ENCODE measurements at places on chromosomes 12 and 14.

DNA sequence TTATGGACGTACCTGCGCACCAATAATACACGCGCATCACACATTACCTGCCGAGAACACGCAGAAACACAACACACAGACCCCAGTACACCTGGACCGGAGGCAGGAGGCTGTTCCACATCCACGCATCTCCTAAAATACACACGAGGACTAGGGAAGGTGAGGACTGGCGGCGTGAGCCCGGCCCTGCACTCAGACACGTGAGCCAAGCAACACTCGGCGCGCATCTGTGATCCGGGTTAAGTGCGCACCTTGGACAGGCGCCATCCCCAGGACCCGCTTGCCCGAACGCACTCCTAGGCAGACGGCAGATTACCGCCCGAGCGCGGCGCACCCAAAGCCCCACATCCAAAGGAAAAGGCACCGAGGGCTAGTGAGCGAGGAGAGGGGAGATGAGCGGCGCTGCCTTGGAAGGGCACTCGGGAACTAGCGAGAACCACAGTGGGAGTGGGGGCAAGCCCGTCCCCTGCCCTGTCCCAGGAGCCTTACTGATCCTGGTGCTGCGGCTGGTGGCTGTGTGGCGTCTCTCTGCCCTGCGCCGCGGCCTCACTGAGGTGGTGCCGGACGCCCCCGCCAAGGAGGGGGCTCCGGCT is 417 bp downstream of the GLS2 start:
- DNase-seq: peak; percentile 40

DNA sequence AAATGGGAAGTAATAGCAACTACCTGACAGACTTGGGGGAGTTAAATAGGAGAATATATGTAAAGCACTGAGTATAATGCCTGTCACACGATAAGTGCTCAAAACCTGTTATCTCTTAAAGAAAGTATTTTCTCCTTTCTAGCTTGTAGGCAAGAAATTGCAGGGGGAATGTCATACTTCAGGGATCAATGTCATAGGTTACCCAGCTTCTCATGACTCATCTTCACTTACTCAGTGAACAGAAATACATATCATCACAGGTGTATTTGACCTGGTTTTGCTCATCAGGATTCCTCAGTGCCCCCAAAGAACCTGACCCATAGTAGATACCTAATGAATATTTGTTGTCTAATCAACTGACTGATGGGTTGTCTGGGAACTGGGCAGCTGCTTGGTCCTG is 285.0 kb upstream of the ATP2B1 start:
- DNase-seq: no peak

- DNase-seq: peak; percentile 67
Observed at GRCh38 chr12:3097186-3097804, 20.1 kb downstream of the TSPAN9 start.

DNA sequence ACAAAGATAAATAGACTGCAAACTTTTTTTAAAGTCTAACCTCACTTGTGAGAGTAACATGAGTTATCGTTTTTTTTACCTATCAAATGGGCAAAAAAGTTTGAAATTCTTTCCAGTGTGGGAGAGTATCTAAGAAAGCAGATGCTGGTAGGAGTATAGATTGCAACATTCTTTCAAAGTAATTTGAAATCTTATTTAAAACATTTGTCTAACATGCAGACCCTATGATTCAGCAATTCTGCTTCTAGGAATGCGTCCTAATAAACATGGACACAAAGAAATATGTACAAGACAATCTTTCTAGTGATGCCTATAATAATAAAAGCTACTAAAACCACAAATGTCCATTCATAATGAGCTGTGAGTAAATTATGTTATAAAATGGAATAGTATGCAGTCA is 110.4 kb upstream of the TMCC3 start:
- no peak for DNase-seq

DNA sequence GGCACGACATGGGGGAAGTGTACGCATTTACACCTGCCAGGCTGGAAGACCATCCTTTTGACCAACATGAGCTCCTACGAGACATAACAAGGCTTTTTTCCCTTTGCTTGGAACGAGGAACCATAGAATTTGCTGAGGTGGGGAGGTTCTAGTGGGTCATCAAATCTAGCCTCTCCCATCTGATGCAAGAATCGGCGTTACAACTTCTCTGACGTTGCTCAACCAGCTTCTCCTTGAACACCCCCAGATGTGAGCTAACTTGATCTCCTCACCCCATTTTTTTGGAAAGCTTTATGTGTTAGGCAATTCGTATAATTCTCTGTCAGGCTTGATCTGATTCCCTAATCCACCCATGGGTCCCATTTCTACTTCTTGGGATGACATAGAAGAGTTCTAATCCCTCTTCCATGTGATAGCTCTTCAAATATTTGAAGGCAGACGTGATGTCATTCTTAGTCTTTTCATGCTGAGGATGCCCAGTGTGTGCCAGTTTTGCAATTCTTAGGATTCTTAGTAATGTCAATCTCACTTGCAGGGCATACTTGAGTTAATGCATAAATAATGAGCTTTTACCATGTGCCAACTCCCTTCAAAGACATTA is 163.6 kb upstream of the PARP11 start:
- DNase-seq: no peak

GRCh38 chr12:25970916-25971653 is 12.6 kb downstream of the RASSF8 start:
- DNase-seq: peak; percentile 73

DNA sequence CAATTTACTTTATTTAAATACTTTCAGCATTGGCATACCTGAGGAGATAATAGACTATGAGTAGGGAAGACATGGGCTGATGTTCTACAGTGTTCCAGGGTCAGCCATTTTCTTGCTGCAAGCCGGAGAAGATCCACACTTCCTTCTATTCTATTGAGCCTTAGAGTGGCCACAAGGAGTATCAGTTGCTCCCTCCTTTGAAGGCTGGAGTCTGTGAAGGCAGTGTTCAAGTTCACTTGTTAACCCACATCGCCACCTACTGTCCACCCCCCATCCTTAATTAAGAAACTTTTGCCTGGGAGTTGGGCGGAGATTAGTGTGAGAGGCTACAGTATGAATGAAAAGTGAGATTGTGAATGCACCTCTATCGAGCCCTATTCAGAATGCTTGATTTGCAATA is 666.6 kb downstream of the NRXN3 start:
- peak; percentile 17 for DNase-seq

DNA sequence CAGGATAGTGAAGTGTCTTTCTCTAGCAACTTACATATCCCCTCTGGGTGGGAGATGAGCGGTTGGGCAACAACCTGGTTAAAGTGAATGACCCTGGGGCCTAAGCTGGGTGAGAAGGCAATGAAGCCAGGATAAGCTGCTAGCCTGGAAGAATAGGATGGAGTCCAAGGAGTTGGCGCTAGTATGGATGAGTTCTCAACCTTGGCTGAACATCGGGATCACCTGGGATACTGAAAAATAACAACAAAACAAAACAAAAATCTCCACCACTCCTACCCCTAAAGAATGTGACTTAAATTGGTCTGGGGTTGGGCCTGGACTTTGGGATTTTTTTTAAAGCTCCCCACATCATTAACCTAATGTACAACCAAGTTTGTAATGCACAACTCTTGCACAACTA is 4.8 kb upstream of the RPS6KA5 start:
- DNase-seq: peak; percentile 49

- no peak for DNase-seq
Observed at GRCh38 chr12:98691351-98691750, 46.3 kb downstream of the APAF1 start.

- peak; percentile 86 for DNase-seq
Observed at GRCh38 chr14:75399843-75400775, 27.7 kb upstream of the JDP2 start.

- peak; percentile 44 for DNase-seq
Observed at GRCh38 chr14:59507063-59507751, 22.9 kb downstream of the JKAMP start.

- DNase-seq: peak; percentile 56
Observed at GRCh38 chr12:130818635-130819576, 20.1 kb downstream of the STX2 start.

- DNase-seq: no peak
Observed at GRCh38 chr12:114655934-114656749, 27.8 kb downstream of the TBX3 start.

DNA sequence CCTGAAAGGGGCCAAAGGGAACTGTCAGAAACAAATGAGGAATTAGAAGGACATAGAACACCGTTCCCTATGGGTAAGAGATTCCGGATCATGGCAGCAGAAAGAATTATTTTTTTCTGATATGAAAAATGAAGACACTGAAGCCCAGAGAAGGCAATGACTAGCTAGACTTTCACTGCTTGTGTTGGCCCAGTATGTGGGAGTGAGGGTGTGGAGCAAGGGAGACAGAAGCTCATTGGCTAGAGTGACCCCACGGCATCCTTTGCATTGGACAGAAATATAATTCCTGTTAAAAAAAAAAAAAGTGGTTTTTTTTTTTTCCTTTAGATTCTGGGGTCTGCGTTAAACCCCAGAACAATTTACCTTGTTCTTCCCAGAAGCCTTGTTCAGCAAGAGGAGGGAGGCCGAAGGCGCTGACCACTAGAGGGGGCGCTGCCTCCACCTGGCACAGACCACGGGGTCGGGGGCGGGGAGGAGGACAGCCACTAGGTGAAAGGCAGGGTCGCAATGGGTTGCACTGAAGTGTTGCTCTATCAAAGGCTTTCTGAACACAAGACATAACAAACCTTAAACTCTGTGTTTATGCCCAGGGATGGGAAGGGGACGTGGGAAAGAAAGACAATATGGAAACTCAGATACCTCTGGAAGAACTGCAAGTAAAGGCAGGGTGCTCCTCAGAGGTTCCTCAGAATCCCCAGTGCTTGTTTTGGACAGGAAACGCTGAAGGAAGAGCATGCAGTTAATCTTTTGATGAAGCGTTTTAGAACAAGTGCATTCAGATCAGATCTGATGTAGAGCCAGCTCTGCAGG is 156.8 kb downstream of the KCNA5 start:
- DNase-seq: peak; percentile 62

GRCh38 chr12:53676656-53677015 is 753 bp upstream of the ATP5MC2 start:
- peak; percentile 83 for DNase-seq

- peak; percentile 82 for DNase-seq
Observed at GRCh38 chr12:13178568-13179210, 17.8 kb upstream of the EMP1 start.

GRCh38 chr12:63949902-63950301 is 105.4 kb downstream of the SRGAP1 start:
- peak; percentile 33 for DNase-seq

GRCh38 chr12:72270246-72270645 is 1.9 kb upstream of the TRHDE start:
- DNase-seq: no peak

- no peak for DNase-seq
Observed at GRCh38 chr14:52748647-52749292, 18.8 kb downstream of the STYX start.

DNA sequence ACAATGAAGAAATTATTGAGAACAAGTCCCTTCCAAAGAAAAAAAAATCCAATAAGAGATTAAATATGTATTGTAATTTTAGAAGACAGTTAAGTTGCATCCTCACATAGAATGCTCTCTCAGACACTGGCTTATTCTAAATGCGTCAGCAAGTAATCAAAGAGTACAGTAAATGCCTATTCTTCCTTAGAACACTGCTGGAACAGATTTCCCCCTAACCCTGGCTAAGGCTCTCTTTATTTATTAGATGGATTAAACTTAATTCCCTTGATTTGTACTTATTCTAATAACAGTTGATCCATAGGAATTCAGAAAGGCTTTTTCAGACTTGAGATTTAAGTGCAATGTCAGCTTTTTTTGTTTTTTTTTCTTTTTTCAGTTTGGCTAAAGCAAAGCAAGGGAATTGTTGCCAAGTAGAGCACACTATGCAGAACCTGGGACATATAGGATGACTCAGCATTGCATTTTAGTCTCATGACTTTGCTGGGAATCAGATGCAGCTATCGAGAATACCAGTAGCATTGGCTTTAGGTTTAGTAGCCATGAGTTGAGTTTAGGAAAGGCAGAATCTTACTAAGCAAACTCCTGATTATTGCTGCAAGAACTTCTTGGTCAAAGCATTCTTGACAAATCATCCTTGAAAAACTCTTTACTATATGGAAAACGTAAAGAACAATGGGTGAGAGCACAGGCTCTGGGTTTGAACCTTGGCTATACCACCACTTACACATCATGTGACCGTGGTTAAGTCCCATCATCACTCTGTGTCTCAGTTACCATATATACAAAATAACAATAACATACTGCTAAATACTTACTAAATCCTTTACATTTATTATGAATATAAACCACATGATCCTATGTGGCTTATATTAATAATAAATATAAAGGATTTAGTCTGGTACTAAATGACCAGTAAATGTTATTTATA is 26.7 kb downstream of the MED21 start:
- no peak for DNase-seq

DNA sequence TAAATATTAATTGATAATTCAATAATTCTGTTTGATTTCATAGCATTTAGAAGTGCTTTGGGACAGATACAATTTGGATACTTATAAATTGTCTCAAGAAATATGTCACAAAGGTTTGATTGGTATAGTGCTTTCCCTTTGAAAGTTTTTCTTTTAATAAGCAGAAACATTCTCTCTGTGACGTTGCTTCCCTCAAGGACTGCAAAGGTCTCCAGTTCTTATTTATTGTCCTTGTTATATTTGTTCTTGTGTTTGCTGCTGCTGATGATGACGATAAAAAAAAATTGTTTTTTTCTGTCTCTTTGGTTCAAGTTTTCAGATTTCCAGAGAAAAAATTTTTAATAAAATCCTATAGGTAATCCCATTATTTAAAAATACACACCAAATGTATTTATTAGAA is 176.3 kb upstream of the CLEC14A start:
- DNase-seq: no peak

- no peak for DNase-seq
Observed at GRCh38 chr12:68613209-68613904, 2.7 kb downstream of the RAP1B start.

GRCh38 chr14:31876741-31877140 is 200.4 kb upstream of the ARHGAP5 start:
- no peak for DNase-seq

DNA sequence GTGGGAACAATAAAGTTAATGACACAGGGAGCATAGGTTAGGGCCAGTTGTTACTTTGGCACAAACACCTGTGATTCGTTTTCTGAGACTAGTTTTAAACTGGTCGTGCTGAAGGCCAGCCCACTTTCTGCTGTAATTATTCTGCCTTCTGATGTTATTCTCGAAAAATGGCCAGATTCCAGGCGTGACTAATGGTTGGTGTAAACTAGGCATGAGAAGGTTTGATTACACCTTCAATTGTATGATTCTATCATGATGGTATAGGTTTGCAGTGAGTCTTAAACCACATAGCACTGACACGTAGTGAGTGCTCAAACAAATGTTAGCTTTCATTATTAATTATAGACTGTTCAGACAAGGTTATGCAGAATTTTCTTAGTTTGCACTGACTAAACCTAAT is 39.0 kb downstream of the CKB start:
- no peak for DNase-seq

GRCh38 chr12:29692237-29692636 is 91.5 kb downstream of the TMTC1 start:
- no peak for DNase-seq

- DNase-seq: no peak
Observed at GRCh38 chr14:39841088-39841487, 408.9 kb upstream of the FBXO33 start.

- no peak for DNase-seq
Observed at GRCh38 chr12:93918900-93919299, 229.5 kb upstream of the PLXNC1 start.
